ENCODE measurements at places on chromosomes 3 and 15.

GRCh38 chr3:130380398-130380797 lies 34.9 kb downstream of the COL6A5 start:
- no peak for DNase-seq

- no peak for DNase-seq
Observed at GRCh38 chr15:98858610-98859023, 149.0 kb downstream of the PGPEP1L start.

- DNase-seq: no peak
Observed at GRCh38 chr3:69712933-69713332, 26.3 kb upstream of the MITF start.

DNA sequence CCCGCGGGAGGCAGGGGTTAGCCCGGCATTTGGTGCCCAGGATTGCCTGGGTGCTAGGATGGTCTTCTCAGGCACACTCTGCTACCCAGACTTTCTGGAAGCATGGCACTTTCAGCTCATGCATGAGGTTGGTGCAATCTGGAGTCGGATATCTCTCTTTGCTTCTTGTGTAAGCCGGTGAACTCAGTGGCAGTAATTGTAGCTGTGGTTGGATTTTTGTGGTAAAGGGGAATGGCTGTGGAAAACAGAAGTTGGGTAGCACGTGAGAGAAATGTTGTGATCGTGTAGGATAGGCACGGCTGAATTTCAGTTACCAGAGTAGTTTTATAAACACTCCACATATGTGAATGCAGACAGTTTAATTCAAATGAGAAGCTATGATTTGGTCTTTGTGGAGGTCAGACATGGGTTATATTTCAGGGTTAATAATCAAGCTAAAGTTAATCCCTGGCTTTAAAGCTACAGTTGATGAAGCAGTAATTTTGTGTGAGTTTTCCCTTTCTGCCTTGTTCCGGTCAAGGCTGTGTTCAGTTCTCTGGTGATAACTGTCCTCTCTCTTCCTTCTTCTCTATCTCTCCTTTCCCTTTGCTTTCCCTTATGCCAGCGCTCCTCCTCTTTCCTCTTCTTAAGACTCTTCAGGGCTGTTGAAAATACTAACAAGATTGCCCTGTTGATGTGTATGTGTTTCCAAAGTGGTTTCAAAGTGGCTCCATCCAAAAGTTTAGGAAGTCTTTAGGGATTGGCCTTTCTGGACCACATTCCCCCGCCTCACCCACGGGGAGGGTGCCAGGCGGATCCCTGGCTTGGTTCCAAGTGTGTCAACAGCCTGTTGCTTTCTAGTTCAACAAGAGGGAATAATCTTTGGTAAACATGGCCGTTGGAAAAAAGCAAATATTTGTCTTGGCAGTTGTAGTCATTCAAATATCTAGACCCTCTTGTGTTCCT lies 404.6 kb upstream of the C2CD4B start:
- no peak for DNase-seq

DNA sequence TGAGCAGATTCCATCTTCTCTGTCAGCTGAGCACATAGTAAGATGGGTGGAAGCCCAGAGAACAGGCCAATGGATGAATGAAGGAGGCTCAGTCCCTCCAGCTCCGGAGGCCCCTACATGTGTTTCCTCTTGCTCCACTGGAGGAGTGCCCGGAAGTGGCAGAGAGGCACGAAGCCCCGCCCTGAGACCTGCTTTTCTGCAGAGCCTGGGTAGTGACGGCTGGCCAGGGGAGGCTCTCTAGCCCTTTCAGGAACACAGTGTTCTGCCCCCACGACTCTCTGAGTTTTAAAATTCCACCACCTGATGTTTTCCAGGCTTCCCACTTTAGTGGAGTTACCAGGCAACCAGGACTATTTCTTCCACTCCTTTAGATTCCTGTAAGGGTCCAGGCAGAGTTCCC lies 149.4 kb upstream of the SLC6A11 start:
- DNase-seq: no peak

DNA sequence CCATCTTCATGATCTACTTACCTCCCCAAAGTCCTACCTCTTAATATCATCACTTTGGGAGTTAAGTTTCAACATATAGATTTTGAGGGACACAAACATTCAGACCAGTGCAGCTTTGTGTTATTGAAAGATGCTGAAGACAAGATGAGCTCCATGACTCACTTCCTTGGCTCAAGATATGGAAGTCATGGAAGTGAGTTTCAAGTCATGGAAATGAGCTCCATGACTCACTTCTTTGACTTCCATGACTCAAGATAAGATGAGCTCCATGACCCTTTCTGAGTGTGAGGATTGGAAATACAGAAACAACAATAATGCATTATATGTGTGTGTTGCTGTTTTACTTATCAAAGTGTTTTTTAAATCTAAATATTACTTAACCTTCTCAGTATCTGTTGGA lies 170.2 kb upstream of the TPRG1 start:
- DNase-seq: no peak

GRCh38 chr15:101320501-101321052 lies 25.5 kb upstream of the SNRPA1 start:
- peak; percentile 27 for DNase-seq

DNA sequence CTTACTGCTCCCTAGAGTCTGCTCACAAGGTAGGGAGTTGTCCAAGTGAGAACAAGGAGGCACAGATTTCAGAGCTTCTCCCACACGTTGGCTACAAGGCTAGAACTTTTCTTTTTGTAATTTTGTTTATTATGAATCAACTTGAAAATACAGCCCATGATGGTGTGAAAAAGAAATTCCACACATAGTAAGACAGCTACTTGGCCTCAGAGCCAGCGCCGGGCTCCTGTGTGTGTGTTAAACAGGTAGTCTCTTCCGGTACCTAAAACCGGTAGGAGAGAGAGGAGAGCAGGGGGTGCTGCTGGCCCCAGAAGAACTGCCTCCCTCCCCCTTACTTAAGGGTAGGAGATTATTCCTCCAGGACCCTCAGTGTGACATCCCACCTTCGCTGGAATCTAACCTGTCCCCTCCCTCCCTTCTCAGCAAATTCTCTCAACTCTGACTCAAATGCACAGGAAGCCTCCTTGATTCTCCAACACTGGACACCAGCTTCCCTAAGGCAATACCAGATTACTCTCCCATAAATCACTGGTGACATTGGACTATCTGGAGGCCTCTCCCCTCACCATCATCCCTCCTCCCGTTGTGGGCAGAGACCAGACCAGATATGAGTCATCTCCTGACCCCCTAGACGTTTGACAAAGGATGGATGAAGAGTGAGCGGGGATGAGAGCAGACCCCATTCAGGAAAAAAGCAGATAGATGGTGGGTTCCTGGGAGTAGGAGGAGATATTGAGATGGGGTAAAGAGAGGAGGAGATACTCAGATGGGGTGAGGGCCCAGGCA lies 4.5 kb upstream of the IP6K1 start:
- DNase-seq: no peak

GRCh38 chr3:57279685-57280084 lies 12.8 kb downstream of the ASB14 start:
- no peak for DNase-seq

GRCh38 chr3:192187485-192188051 lies 539.8 kb downstream of the FGF12 start:
- DNase-seq: no peak

GRCh38 chr3:195059006-195059350 lies 212.0 kb downstream of the XXYLT1 start:
- no peak for DNase-seq

- DNase-seq: no peak
Observed at GRCh38 chr3:63556401-63556800, 96.1 kb upstream of the SNTN start.

DNA sequence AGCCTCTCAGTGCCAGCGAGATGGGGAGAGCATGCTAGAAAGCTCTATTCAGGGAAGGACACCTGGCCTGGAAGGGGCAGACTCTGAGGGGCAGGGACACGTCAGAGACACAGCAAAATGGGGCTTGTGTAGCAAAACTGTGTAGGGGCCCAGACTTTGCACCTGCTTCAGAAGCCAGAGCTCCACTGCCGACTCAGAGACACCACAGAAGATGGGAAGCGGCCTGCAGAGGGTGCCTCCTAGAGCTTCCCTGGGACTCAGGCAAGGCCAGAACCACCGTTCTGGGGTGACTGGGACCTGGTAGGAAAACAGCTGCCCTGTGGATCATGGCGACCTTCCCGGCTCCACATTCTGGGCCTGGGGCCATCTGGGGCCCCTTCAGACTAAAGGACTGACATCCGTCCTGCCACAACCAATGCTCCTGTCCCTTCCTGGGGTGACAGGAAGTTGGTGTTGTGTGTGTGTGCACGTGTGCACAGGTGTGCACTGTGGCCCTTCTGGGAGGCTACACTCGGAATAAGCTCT lies 17.4 kb upstream of the TKT start:
- no peak for DNase-seq

DNA sequence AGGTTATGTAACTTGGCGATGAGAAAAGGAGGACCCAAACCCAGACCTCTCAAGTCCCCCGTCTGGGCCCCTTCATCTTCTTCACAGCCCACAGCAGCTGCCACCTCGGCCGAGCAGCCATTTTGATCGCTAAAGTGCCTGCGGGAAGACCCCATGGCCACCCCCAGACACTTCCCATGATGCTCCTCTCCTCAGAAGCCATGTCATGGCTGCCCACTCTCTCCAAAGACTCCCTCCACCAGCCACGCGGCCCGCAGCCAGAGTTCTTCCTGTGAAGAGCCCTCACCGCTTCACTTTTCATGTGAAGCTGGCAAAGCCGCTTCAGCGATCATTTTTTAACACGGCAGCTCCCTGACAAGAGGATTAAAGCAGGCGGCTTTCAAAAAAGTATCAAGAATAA lies 335.2 kb downstream of the RORA start:
- DNase-seq: no peak

DNA sequence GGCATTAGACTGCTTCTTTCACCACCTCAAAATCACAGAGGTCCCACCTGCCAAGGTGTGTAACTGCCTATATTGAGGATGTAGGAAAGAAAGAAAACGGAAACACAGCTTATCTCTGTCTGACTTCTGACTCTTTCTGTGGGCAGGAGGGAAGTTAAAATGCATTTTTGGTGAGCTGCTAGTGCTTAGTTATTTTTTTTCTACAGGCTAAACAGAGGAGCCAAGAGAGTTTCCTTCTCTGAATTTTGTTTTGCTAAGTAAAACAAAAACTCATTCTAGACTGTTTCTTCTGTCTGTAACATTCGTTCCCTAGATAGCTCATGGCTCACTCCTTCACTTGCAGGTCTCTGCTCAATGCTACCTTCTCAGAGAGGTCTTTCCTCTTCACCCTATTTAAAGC lies 18.8 kb upstream of the AMOTL2 start:
- DNase-seq: no peak

- no peak for DNase-seq
Observed at GRCh38 chr15:69131362-69132220, 28.8 kb upstream of the GLCE start.

DNA sequence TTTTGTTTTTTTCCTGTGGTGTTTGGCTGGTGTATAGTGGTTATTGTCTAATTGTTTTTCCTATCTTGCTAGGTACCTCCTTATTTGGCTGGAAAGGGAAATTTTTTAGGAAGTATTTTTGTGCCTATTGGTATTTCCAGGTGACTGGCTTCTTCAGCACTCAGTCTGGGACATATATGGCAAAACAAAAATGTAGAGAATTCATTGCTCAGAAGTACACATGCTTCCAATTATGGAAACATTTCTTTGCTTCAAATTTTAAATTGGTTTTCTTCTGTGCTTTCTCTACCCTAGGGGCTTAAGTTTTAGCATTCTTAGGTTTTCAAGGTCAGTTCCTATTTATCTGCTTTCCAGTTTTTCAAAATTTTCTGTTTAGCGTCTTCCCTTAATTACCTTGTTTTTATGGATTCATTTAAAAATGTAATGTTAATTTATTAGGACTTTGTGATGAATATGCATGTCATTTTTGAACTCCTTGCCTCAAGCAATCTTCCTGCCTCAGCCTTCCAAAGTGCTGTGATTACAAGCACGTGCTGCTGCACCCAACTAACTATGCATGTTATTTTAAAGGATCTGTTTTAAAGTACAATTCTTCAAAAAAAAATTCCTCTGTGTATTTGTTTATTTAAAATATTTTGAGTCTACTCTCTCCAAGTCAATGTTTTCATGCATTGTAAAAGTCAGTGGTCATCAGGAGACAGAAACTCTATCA lies 231.9 kb upstream of the DPPA4 start:
- DNase-seq: no peak

DNA sequence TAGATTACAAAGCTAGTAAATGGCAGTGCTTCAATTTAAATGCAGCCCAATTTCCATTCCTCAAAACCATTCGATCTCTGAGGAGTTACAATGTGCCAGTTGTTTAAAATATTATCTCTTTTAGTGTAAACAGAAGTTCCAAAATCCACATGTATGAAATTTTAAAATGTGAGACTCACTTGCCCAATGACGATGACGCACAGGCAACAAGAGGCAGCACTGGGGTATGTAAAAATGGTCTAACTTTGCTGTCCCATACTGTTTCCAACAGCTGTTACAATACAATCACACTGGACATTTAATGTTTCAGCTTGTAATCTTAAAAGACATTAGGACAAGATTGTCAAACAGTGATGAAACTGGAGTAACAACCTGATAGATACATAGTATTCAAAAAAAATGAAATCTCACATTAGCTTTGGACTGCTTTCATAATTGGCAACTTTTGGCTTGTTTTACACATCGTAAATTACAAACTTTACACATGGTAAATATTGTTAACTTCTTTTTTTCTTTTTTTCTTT lies 12.2 kb downstream of the SLTM start:
- DNase-seq: no peak

- DNase-seq: no peak
Observed at GRCh38 chr15:31607656-31608055, 281.0 kb downstream of the KLF13 start.

Measured in activated naive CD4-positive, alpha-beta T cell (primary cell).